Fibroblast of skin of right biceps (primary cell): ENCODE measurements at places on chromosomes 5 and 9.

DNA sequence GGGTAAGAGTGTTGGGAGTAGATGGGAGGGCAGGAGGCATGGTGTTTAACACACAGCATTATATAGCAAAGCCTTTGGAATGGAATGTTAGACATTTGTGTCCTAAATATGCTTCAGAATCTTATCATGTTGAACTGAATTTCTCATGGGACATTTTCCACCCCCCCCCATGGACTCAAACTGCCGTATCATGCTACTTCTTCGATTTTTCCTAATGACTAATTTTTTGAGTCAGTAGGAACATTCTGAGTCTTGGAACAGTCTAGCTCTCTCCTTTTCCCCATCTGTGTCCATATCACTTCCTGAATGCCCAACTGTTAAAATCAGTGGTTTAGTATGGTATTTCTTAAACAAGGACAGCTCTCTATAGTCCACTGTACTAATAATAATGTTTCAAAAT lies 380.6 kb downstream of the TLE4 start:
- peak; percentile 52 for DNase-seq

DNA sequence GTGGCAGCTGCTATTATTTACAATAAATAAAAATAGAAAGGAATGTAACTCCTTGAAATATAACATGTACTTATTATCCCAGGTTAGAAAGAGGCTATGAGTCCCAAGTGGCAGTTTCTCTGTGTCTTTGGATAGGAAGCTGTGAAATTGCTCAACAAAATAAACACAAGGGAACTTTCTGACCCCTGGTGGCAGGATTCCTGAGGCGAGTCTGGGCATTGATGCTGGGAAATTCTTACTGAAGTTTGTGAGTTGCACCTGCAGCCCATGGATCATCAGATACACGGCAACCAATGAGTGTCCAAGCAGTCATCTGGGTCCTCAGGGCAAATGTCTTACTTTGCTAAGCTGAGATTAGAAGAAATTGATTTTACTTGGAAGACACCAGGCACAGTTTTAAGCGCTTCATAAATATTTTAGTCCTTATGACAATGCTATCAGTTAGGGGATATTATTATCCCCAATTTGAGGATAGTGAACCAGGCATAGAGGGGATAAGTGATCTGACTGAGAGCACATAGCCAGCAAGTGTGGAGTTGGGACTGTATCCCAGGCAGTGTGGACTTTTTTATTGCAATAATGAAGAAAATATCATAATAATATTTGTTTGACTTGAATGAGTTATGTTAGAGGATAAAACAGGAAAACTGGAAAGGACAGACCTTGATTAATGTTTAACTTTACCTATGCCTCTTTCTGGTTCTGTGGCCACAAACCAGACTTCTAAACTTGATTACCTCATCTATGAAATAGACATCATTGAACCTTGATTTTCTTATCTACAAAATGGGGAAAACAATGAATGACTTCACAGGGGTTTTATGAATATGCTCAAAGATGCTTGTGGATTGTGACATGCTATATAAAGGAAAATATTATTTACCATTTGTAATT lies 265.5 kb upstream of the ADAMTSL1 start:
- DNase-seq, result peak; percentile 25

DNA sequence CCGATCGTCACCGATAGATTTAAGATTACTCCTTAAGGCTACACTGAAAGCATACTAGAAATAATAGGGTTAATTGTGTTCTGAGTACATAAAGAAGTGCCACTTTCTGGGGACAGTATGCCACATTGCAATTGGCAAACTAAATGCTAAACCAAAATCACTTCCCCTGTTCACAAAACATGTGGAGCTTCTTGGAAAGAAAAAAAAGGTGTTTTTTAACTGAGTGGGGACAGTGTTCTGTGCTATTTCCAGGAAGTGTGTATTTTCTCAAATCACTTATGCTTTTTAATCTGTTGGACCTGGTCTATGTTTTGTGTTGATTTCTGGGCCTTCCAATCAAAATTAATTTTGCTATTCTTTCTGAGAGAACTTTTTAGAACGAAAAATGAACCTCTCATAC lies 149.3 kb upstream of the MPDZ start:
- DNase-seq, result no peak

DNA sequence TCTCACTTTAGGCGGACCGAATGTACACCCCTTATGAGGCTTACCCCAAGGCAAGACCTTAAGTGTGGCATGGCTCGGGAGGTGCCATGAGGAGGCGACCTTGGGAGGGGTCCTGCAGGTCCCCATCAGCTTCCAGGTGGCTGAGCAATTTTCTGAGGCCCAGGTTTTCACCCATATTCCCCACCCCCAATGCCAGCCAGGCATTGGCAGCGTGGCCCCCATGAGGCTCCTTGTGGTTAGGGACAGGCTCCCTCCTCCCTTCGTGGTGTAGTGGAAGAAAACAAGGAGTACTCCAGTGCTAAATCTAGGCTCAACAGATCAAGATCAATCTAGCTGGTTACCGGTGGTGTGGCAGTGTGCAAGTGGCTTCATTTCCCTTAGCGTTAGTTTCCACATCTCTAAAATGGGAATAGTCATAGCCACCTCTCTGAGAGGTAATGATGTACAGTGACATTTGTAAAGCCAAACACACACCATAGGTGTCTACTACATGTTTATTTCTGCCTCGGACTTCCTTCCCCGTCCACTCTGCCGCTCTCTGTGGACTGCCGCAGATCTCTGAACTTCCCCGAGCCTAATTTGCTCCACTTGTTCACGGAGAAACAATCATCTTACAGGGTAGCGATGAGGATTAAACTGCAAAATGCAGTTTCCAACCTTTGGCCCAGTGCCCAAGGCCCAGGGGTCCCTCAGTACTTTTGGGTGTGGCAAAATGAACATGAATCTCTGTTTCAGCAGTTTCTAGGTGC lies 8.4 kb downstream of the LHX2 start:
- no peak for DNase-seq

- DNase-seq, result no peak
Measured at GRCh38 chr5:19753579-19753978, 234.4 kb downstream of the CDH18 start.

DNA sequence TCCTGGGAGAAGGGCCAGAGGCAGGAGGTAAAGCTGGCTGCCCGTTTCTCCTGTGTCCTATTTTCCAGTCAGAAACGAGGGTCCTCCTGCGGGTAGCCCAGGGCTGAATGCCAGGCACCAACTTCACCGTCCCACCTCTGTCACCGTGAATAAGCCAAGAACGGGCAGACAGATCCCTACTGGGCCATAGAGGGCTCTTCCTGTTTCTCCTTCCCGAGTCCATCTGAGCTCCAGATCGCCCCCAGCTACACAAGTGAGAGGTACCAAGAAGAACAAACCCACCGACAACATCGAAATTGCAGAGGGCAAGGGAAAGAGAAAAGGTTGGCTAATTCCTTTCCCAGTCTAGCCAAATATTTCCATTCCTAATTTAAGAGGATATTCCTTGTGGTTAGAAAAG lies 93.7 kb downstream of the SPOCK1 start:
- DNase-seq, result no peak

GRCh38 chr9:22257026-22257816 lies 189.4 kb upstream of the DMRTA1 start:
- no peak for DNase-seq

DNA sequence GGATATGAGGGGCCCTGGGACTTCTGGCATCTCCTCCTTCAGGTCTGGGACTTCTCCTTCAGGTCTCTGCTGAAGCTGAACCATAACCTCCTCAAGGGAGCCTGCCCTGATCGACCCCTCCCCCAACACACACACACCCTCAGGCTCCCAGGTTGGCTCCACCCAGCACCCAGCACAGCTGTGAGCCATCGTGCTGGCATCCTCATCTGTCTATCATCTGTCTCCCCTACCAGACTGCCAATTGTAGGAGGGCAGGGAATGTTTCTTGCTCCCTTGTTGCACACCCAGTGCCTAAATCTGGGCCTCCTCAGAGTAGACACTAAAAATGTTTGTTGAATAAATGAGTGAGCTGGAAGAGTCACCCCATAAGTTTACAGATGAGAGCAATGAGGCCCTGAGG lies 71.4 kb downstream of the LRSAM1 start:
- DNase-seq, result no peak

DNA sequence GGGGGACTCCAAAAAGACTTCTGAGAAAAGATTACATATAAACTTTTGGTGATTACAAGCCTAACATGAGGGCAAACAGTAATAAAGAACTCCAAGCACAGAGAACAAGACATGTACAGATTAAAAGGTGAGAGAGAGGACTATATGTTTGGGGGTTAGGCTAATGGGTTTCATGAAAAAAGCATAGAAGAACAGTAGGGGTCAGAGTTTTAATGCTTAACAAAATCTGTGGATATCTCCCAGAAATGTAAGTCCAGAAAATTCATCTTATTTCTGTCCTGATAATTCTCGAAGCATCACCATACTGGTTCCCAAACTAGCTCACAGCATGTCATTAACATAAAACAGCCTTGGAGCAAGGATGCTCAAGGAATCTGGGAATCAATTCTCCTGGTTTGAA lies 137.2 kb downstream of the ARRDC3 start:
- no peak for DNase-seq

- no peak for DNase-seq
Measured at GRCh38 chr9:9905736-9906135, 707.1 kb downstream of the PTPRD start.
